Germinal center (tissue), 1 donor: ENCODE measurements at places on chromosomes 1 and 21.

DNA sequence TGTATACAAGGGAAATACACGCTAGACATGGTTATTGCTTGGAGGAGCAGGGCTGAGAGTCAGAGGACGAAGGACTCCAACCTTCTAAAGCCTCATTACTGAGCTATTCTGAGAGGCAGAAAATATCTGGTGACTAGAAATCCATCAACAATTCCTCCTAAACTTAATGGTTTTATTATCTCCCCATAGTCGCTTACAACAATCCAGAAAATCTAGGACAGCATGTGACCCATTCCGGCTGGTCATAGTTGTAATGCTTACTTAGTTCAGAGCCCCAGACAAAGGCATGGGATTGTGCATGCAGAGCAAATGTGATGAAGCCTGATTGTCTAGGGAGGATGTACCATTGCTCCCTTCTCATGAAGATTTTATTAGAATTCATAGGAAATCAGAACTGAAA is 114.5 kb upstream of the PLXNA2 start:
- no peak for DNase-seq

DNA sequence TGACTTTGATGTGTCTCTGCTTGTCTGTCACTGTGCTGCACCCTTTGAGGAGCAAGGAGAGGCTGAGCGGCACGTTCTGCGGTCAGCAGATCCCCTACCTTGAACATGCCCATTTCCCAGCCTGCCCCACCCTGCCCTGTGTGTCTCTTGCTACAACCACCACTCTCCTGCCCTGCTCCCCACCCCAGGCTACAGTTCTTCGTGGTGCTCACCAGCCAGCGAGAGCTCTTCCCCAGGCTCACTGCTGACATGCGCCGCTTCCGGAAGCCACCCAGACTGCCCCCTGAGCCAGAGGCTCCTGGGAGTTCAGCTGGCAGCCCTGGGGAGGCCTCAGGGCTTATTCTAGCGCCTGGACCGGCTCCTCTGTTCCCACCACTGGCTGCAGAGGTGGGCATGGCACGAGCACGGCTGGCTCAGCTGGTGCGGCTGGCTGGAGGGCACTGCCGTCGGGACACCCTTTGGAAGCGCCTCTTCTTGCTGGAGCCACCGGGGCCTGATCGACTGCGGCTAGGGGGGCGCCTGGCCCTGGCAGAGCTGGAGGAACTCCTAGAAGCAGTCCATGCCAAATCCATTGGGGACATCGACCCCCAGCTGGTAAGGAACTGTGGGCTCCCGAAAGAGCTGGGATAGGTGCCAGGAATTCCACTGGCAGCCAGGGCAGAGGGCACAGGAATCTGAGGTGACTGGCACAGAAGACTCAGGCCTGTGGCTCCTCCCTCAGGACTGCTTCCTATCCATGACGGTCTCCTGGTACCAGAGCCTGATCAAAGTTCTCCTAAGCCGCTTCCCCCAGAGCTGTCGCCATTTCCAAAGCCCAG is 5.6 kb downstream of the HYI start:
- no peak for DNase-seq

DNA sequence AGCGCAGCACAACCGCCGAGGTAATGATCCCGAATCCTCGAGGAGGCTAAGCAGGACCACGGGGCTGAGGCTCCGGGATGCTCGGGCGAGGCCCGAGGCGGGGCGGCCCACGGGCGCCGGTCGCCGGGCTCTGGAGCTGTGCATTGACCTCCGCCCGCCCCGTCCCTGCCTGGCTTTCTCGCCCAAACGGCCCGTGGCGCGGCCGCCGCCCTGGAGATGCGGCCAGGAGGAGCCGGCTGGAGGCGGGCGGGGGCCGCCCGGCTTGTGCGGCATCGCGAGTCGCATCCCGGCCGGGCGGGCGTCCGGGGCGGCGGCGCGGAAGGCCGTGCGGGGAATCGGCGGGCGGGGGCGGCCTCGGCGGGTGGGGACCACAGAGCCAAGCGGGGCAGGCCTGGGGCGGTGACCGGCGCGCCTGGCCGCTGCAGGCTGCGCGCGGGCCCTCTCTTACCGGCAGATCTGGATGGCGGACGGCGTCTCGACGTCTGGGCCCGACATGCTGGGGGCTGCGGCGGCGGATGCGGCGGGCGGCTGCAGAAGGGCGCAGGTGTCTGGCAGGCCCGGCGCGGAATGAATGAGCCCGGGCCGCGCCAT is 663 bp downstream of the ACOT7 start:
- DNase-seq = no peak

DNA sequence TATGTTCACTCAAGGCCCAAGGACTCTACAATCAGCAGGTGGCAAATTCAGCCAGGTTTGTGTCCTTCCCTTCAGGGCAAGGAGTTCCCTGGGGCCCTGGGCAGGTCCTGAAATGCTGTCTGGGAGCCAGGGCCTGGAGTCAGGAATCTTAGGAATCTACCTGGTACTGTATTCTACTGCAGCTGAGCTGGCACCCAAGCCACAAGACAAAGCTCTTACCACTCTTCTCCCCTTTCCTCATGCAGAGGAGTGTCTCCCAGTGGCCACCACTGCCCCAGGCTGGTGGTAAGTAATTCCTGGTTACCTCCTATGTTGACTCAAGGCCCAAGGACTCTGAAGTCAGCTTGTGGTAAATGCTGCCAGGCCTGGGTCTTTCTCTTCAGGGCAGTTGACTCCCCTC is 153.4 kb downstream of the NRIP1 start:
- no peak for DNase-seq

GRCh38 chr1:178086766-178087165 is 7.1 kb upstream of the RASAL2 start:
- no peak for DNase-seq

- DNase-seq = no peak
Measured at GRCh38 chr1:160009801-160010200, 22.0 kb downstream of the PIGM start.

DNA sequence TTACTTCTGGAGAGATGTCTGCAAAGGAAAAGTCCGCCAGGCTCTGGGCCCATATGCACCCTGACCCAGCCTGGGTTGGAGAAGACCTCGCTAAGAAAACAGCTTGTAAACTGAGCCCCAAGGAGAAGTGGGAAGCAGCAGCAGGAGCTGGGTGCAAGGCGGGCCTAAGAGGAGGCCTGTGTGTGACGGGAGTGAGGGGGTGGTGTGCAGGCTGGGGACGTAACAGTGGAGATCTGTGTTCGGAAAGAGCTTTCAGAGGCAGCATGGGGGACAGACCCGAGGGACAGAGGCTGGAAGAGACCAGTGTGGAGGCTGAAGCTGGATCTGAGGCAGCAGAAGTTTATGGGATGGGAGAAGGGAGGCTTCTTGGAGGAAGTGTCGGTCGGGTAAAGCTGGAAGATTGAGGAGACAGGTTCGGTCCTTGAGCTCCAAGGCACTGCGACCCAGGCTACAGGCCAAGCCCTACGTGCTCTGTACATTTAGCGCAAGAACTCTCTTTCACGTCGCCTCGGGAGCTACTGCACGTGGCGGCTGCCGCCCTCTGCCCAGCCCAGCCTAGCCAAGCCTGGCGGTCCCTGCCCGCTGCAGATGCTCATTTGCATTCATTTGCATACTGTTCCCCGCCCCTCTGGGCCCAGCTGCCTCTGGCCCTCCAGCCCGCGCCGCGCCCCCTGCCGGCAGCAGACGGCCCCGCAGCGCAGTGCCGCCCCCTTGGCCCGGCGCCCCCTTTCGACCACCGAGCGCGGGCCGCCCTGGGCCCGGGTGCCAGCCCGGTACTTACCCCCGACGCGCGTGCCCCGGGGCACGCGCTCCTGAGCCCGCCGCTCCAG is 6.3 kb downstream of the HPCA start:
- DNase-seq = peak; percentile 85

DNA sequence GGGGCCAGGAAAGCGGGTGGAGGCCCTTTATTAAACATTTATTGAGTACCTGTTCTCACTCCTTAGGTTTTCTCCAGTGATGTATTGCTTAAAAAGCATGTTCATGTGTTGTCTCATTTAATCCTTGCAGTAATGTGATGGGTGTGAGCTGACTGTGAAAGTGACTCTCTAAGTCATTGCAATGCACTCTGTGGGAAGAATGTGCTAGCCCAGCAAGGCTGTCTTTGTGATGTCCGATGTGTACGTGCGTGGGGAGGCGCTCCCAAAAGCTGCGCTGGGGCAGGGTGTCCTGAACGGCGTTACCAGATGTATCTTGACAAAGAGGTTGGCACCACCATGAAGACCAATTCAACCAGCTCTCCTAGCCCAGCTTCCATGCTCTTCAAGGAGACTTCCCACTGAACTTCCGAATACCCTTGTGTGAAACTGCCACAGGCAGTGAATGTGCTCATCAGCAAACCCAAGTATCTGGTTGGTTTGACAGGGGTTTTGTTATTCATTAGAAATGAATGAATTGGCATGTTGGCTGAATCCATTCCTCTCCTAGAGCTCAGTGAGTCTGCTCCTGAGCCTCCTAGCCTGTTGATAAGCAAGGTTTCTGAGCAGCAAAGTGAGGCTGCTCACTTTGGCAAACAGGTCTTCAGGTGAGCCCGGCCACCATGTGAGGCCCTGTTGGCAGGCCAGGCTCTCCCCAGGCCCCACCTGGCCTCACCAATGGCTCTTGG is 28.0 kb downstream of the NUAK2 start:
- no peak for DNase-seq

GRCh38 chr1:6081901-6082300 is 36.2 kb downstream of the KCNAB2 start:
- DNase-seq = no peak

DNA sequence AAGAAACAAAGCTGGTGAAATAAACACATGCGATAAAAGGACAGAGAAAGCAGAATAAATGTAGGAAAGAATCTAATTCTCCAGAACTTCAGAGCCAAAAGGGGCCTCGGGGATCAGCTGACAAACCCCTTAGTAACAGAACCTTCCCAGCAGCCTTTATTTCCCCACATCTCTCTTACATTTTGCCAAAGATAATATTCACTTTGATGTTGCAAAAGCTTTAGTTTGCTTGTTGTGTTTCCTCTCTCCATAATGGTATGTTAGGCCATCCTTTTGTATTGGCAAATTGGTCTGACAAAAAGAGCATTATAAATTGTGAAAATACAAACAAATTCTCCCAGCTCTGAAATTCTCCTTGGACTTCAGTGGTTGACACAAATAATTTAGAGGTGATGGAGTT is 54.9 kb downstream of the OPTC start:
- no peak for DNase-seq

- DNase-seq = no peak
Measured at GRCh38 chr1:2583871-2584351, 2.7 kb upstream of the PRXL2B start.
